Effector memory CD4-positive, alpha-beta T cell (primary cell): ENCODE measurements at places on chromosomes 5 and 9.
A peak's percentile ranks its signal among the peaks of the same experiment; 100 is the strongest.

DNA sequence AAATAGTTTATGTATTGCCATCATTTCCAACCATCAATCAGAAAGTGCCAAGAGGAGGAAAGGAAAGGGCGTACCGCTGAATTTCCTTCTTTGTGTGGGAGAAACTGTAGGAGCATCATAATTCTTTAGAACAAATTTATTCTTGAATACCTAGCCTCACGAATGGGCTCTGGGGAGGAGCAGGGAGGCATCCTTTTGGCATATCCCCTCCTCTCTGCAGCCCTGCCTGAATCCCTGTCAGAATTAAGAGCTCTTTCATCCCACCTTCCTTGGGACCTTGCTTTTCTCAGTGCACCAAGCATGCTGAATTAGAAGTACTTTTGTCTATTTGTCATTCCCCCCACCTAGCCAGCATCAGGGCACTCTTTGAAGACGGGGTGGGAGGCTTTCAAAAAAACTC, 189.4 kb downstream of the MAPKAP1 start:
- no peak for DNase-seq
- H3K27me3 ChIP-seq, result no peaks in the 10 kb centered on the region
- no peak overlapping the region for H3K27ac ChIP-seq
- H3K4me3 ChIP-seq, result no peak overlapping the region
- H3K36me3 ChIP-seq, result no peaks in the 10 kb centered on the region
- H3K4me1 ChIP-seq, result peaks cover 13% of the 10 kb centered on the region

GRCh38 chr5:154829589-154830218, 20.7 kb downstream of the FAXDC2 start:
- H3K36me3 ChIP-seq, result no peaks in the 10 kb centered on the region
- no peaks in the 10 kb centered on the region for H3K27me3 ChIP-seq
- peak overlapping the region; percentile 36 for H3K27ac ChIP-seq
- H3K4me3 ChIP-seq, result peak overlapping the region; percentile 1
- DNase-seq, result peak; percentile 9
- H3K4me1 ChIP-seq, result peaks cover 24% of the 10 kb centered on the region

DNA sequence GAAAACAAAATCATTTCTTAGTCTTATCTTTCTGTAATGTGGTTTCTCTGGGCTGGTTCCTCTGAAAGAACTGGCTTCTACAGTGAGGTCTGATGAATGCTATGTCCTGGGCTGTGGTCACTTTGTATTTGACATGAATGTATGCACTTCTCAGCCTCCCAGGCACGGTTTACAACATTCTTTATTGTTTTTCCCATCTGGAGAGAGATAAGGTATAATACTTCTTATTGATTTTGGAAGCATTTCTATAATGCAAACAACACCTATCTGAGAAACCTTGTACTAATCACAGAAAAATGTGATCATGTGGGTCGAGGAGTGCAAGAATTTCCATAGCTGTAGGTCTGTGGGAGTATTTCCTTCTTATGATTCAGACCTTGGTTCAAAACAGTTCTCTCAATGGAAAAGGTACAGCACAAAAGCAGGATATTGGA, 46.9 kb downstream of the ACTBL2 start:
- H3K4me1 ChIP-seq, result no peaks in the 10 kb centered on the region
- H3K27ac ChIP-seq, result no peak overlapping the region
- H3K27me3 ChIP-seq, result no peaks in the 10 kb centered on the region
- H3K36me3 ChIP-seq, result no peaks in the 10 kb centered on the region
- no peak overlapping the region for H3K4me3 ChIP-seq

DNA sequence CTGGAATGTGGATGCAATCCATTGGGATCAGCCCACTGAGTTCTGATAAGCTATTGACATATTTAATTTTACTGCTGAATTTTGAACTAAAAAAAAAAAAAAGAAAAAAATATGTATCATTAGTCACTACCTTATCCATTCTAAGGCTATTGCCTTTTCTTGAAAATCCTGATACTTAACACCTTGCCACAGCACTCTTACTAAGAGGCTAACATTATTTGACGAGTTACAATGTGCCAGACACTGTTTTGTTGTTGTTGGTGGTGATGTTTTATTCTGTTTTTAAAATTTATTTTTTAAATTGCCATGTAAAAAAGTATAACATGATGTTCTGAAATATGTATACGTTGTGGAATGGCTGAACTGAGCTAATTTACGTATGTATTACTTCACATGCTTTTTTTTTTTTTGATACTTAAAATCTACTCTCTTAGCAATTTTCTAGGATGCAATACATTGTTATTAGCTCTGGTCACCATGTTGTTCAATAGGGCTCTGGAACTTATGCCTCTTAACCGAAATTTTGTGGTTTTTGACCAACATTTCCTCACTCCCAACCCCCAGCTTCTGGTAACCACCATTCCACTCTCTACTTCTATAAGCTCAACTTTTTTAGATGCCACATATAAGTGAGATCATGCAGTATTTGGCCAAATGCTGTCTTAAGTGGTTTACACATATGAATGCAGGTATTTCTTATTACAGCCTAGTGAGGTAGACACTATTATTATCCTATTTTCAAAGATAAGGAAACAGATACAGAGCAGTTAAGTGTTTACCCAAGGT, 134.8 kb upstream of the PCA3 start:
- no peak for DNase-seq
- H3K36me3 ChIP-seq, result no peaks in the 10 kb centered on the region
- no peak overlapping the region for H3K4me3 ChIP-seq
- H3K27me3 ChIP-seq, result no peaks in the 10 kb centered on the region
- no peaks in the 10 kb centered on the region for H3K4me1 ChIP-seq
- H3K27ac ChIP-seq, result no peak overlapping the region

- no peak overlapping the region for H3K4me3 ChIP-seq
- H3K4me1 ChIP-seq, result no peaks in the 10 kb centered on the region
- H3K27me3 ChIP-seq, result no peaks in the 10 kb centered on the region
- H3K27ac ChIP-seq, result no peak overlapping the region
- no peak for DNase-seq
Observed at GRCh38 chr5:1073239-1074102, 38.4 kb downstream of the SLC12A7 start.

GRCh38 chr9:81002242-81002641, 687.1 kb downstream of the TLE1 start:
- H3K27me3 ChIP-seq, result no peaks in the 10 kb centered on the region
- H3K4me3 ChIP-seq, result no peak overlapping the region
- no peak overlapping the region for H3K27ac ChIP-seq
- no peak for DNase-seq

- no peak overlapping the region for H3K27ac ChIP-seq
- no peaks in the 10 kb centered on the region for H3K4me1 ChIP-seq
- H3K4me3 ChIP-seq, result no peak overlapping the region
Observed at GRCh38 chr9:72297516-72297915, 67.5 kb downstream of the ZFAND5 start.

- no peaks in the 10 kb centered on the region for H3K36me3 ChIP-seq
- no peak overlapping the region for H3K4me3 ChIP-seq
- H3K4me1 ChIP-seq, result no peaks in the 10 kb centered on the region
- DNase-seq, result no peak
- H3K27me3 ChIP-seq, result no peaks in the 10 kb centered on the region
Observed at GRCh38 chr9:101317735-101318134, 67.1 kb downstream of the BAAT start.

- no peaks in the 10 kb centered on the region for H3K36me3 ChIP-seq
- H3K27ac ChIP-seq, result no peak overlapping the region
- H3K4me1 ChIP-seq, result no peaks in the 10 kb centered on the region
- no peaks in the 10 kb centered on the region for H3K27me3 ChIP-seq
- no peak overlapping the region for H3K4me3 ChIP-seq
Observed at GRCh38 chr5:111769541-111769940, 12.5 kb upstream of the NREP start.

DNA sequence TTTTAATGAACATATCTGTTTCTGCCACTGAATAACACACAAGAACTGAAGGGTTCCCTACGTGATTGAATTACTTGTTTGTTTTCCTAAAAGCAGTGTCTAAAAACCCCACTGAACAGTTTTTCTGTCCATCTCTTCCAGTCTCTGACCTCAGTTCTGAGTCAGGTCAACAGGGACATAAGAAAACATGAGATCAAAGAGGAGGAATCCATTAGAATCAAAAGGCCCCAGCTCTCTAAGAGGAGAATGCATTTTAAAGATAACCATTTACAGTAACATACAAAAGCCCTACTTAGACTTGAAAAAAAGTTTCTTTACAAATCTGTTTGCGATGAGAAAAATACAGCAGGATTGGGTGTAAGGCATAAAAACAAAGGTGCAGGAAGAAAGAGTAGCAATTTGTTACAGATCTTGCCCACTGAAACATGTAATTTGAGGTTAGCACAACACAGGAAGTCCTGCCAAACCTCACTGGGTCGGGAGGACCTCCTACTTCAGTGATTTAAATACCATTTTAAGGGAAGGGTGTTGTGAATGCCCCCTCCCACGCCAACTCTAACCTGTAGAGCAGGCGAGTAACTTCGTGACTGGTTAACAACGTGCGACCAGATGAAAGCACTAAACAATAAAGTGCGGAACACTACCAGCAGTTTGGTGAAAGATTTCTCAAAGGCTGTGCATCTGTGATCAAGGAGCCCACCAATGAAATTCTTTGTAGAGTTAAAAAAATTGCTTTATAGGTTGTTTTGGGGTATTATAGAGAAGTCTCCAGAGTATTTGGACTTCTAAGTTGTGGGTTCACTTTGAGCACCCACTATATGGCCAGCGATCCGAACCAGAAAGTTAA, 1.3 kb downstream of the QSOX2 start:
- peak overlapping the region; percentile 30 for H3K27ac ChIP-seq
- peaks cover 25% of the 10 kb centered on the region for H3K4me1 ChIP-seq
- no peaks in the 10 kb centered on the region for H3K27me3 ChIP-seq
- peak overlapping the region; percentile 58 for H3K4me3 ChIP-seq
- DNase-seq, result no peak
- no peaks in the 10 kb centered on the region for H3K36me3 ChIP-seq

DNA sequence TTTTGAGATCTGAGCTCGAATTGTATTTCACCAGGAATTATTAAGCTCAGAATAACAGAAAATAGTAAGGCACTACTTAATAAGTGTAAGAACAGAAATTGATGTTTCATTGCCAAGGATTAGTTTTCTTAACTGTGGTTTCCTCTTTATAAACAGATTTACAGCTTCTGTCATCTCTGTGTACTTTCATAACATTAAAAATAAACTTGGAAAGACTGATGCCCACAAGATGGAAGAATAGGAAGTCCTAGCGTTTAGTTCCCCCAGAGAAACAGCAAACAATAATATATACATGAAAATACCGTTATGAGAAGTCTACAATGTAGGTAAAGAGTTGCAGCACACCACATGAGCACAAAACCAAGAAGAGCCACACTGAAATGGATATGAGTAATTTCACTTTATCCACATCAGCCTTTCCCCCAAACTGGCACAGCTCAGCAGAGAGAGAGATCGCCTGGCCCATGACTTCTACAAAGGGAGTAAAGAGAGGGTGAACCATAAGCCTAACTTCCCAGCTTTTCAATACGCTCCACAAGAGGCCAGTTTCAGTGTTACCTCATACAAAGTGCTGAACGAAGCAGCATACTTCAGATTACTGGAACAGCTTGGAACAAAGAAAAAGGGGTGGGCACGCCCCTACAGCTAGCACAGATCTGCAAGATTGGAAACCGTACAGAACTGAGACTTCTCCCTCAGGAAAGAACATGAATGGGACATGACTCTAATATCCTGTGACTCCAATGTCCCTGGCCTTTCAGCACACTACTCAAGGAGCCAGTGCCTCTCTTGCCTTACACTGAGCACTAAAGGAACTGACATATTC, 75.4 kb downstream of the EMB start:
- no peaks in the 10 kb centered on the region for H3K27me3 ChIP-seq
- no peak overlapping the region for H3K27ac ChIP-seq
- no peak overlapping the region for H3K4me3 ChIP-seq

DNA sequence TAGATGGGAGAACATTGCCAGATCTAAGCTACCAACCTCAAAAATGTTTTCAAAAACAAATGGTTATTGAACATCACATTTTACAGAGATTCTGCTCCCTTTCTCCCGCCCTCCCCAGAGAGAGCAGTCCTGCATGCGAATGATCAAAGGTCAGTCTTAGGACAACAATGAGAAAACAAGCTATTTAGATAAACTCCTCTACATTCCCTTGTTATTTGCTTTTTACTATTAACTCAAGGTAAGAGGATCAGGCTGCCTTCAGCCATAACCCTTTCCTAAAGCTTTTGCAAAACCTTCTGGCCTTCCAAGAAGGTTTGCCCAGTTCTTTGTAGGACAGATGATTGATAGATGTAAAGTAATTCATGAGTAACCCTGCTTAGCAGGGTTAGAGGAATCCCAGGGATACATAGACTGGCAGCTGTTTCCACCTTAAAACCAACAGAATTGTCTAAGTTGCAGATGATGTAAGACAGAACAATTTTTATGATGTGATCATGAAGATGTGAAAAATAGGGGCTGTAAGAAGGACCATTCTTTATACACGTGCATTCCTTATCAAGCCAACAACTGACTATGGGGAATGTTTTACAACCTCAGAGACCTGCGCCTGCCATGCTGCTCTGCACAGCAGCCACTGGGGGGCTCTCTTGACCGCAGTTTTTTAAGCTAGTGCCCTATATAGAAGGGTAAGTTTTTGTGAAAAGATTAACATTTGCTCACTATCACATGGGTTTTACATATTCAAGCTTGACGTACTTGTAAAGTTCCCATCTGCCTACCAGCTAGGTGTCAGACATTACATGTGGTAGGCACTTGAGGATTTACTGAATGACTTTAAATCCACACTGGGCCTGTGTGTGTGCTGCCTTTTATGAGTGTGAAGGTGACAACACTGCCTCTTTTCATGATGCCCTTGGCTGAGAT, 2.3 kb upstream of the ZNF782 start:
- H3K27me3 ChIP-seq, result no peaks in the 10 kb centered on the region
- H3K27ac ChIP-seq, result no peak overlapping the region

DNA sequence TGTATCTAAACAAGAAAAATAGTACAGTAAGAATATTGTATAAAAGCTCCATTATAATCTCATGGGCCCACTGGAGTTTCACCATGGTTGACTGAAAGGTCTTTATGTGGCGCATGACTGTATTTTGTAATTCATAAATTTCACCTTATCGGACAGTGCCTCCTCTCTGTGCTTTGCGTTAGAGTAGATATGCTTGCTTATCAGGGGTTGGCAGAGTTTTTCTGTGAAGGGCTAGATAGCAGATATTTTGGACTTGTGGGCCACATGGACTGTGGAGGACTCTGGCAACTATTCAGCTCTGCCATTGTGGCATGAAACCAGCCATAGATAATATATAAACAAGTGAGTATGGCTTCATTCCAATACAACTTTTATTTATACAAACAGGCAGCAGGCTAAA, 23.2 kb downstream of the GAPVD1 start:
- no peak overlapping the region for H3K27ac ChIP-seq
- no peak overlapping the region for H3K4me3 ChIP-seq
- H3K27me3 ChIP-seq, result no peaks in the 10 kb centered on the region
- no peaks in the 10 kb centered on the region for H3K4me1 ChIP-seq
- no peak for DNase-seq

DNA sequence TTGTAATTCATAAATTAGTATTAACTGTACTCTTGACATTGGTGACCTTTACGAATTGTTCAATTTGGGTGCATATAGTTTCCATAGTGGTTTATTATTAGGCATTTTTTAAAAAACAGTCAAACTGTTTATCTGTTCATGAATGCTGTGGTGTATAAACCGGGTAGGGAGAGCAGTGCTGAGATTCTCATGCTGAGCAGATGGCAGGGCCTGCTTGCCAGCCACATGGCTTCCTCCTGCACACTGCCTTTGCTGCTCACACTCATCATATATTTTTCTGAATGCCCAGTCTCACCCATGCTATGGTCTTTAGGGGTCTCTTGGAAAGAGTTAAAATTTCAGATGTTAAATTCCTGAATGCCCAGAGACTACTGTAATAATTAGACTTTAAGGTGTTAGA, 40.8 kb downstream of the NNT start:
- no peaks in the 10 kb centered on the region for H3K27me3 ChIP-seq
- H3K27ac ChIP-seq, result no peak overlapping the region
- no peak overlapping the region for H3K4me3 ChIP-seq
- no peaks in the 10 kb centered on the region for H3K4me1 ChIP-seq
- no peak for DNase-seq

GRCh38 chr9:89877051-89878002, 272.5 kb downstream of the GADD45G start:
- no peaks in the 10 kb centered on the region for H3K4me1 ChIP-seq
- H3K36me3 ChIP-seq, result no peaks in the 10 kb centered on the region
- H3K27me3 ChIP-seq, result no peaks in the 10 kb centered on the region
